Trophoblast cell (in vitro differentiated cells and primary cell): ENCODE measurements at places on chromosomes 3 and 15.
A peak's percentile ranks its signal among the peaks of the same experiment; 100 is the strongest.

DNA sequence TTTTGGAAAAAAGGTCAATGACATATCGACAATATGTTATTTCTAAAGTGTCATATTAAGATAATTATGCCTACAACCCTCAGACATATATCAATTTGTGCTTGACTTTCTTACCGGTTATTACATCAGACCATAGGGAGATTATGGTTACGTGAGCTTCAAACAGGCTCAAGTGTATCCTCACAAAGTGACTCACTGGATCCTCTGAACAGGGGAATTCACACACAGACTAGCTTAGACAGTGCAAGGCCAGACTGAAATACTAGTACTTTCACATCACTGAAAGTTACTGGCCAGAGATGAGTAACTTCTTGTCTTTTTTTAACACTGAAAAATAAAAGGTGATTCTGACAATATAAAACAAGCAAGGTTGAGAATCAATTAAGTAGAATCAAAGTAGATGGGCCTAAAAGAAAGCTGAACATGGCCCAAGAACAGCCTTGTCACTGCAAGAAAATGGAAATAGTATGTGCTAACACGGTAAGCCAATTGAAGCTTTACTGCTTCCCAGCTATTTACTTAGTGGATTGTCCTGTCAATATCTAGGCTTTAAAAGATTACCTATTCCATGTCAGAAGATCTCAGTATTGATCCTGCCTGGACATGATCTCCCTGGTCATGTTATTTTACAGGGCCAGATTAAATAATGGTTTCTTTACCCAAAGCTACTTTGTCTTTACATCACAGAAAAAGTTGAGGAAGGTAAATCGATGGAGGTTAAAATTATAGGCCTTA, 848.6 kb downstream of the ROBO1 start:
- DNase-seq, result peak; percentile 20

DNA sequence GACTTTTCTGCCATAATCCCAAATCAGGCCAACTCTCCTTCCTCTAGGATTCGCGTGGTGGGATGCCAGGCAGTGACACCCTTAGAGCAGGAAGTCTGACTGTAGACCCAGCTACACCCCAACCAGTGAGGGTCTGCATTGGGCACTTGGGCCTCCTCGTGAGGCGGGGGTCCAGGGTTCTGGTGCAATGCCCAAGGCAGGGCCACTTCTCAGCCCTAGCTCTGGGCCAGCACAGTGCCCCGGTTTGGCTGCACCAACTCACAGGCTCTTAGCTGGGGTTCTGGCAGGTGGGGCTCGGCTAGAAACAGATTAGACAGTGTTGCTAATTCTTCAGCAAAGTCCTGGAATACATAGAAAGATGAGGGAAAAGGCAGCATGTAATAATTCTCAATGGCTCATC, 12.7 kb downstream of the CDAN1 start:
- no peak for DNase-seq

- DNase-seq, result no peak
Measured at GRCh38 chr3:188458756-188459155, 304.8 kb downstream of the LPP start.

DNA sequence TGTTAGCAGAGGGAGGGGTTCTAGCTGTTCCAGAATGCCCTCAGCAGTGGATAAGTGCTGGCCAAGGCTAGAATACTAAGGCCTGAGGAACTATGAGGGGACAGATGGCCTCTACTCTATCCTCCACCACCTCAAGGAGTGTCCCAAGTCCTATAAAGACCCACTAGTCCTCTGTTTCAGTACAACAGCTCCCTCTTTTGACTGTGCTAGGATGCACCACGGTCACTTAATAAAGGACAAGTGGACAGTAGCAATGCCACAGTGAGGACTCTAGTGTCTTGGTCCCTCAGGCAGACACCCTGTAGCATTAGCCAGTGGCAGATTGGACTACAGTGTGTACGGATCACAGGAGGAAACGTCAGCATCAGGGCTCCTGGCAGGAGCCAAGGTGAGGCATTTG, 171.8 kb upstream of the PROK2 start:
- DNase-seq, result peak; percentile 4

DNA sequence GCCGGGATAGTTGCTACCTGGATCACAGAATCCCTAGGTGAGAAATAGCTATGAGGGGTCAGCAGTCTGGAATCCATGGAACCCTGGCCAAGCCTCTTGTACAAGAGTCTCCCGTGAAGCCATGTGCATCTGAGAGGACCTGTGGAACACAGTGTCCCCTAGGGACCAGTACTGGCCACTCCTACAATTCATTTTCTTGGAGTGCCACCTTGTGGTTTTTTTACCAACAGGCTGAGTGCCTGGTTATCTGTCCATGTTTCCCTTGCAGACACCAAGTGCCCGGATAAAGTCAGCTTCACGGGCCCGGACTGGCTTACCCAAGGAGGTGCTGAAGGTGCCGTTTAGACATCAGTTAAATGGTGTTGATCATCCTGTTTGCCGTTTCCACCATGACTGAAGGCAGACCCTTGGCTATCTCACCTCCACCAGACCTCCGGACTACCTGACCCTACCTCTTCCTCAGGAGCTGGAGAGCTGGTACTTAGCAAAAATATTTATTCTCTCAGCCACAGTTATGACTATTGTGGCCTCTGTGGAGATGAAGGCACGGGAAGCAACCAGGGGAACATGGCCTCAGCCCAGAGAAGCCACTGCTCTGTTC, 93.9 kb downstream of the RBPMS2 start:
- DNase-seq, result peak; percentile 53

GRCh38 chr15:63056829-63057228, 14.3 kb downstream of the TPM1 start:
- no peak for DNase-seq

- DNase-seq, result peak; percentile 50
Measured at GRCh38 chr3:46549408-46549904, 16.6 kb downstream of the LRRC2 start.

- DNase-seq, result no peak
Measured at GRCh38 chr15:81886591-81886990, 159.2 kb downstream of the MEX3B start.

DNA sequence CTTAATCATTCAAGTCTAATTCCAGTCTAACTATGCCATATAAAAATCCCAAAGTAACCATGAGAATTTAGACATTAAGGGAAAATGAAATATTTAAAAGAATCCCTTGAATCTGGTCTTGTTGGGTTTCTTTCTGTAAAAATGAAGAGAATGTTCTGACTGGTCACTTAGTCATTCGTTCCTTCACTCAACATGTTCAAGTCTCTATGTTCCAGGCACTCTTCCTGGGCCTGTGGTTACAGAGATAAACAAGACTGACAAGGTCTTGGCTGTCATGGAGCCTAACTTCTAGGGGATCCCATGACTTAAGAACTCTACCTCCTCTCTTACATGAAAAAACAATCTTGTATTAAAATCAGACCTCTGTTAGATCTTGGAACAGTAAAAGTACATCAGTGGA, 638.6 kb upstream of the TBL1XR1 start:
- peak; percentile 26 for DNase-seq

- DNase-seq, result peak; percentile 56
Measured at GRCh38 chr3:31701286-31701685, 168.6 kb downstream of the STT3B start.

GRCh38 chr3:24428481-24428880, 66.2 kb downstream of the THRB start:
- DNase-seq, result peak; percentile 29

GRCh38 chr3:187979564-187979963, 174.4 kb upstream of the LPP start:
- no peak for DNase-seq

- DNase-seq, result no peak
Measured at GRCh38 chr3:150210461-150211110, 197.5 kb upstream of the TSC22D2 start.

DNA sequence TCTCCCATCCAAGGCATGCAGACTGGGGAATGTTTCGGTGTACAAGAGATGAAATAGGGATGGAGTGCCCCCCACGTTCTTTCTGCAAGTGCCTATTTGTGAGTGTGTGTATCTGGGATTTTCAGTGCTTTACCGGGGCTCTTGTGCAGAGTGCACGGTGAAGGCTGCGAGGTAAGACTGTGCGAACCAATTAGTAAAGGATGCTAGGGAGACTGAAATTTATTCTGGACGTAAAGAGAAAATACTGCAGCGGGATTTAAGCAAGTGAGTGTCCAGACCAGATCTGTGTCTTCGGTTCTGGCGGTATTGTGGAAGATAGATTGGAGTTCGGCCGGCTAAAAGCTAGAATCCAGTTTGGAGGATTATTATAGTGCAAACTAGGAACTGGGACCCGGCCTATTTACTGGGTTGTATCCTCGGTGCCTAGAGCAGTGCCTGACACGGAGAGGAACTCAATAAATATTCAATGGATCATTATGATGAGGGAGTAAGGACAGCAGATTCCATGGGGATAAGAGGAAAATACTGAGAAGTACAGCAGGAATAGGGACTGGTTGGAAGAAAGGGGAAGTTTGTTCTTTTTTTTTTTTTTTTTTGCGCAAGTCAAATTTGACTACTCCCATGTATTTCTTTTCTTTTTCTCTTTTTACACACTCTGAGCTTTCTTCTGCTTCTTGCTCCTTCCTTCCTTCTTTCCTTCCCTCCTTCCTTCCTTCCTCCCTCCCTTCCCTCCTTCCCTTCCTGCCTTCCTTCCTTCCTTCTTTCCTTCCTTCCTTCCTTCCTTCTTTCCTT, 580 bp upstream of the MAGEF1 start:
- DNase-seq, result peak; percentile 26
